ENCODE measurements at places on chromosomes 3 and 15.

DNA sequence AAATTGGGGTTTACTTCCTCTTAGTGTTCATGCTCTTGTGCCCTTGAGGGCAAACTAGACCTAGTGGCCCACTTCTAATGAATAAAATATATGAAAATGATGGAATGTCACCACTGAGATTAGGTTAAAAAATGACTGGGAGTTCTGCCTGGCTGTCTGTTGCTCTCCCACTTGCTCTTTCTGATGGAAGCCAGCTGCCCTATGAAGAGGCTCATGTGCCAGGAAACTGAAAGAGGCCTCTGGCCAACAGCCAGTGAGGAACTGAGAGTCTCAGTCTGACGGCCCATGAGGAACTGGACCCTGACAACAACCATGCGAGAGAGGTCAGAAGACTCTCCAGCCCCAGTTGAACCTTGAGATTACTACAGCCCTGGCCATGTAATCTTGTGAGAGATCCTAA lies 107.1 kb upstream of the FHIT start:
- no peak for DNase-seq

- no peak for DNase-seq
These were observed 123.8 kb downstream of the B3GALNT1 start for GRCh38 chr3:160981217-160981938.

DNA sequence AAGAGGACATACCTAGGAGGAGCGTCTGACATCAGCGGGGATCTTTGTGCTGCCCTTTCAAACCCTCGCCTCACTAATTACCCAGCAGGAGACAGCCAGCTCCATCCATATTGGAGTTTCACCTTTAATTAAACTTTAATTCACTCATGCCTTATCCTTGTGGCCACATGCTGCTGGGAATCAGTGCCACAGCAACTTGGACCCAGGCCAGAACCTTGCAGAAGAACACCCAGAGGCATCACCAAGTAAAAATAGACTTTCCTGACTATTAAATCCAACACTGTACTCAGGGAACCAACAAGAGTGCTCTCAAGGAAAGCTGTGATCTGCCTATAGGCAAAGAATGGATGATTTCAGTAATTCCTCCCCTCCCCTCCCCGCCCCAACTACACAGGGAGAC lies 23.9 kb downstream of the EIF1B start:
- DNase-seq, result no peak

DNA sequence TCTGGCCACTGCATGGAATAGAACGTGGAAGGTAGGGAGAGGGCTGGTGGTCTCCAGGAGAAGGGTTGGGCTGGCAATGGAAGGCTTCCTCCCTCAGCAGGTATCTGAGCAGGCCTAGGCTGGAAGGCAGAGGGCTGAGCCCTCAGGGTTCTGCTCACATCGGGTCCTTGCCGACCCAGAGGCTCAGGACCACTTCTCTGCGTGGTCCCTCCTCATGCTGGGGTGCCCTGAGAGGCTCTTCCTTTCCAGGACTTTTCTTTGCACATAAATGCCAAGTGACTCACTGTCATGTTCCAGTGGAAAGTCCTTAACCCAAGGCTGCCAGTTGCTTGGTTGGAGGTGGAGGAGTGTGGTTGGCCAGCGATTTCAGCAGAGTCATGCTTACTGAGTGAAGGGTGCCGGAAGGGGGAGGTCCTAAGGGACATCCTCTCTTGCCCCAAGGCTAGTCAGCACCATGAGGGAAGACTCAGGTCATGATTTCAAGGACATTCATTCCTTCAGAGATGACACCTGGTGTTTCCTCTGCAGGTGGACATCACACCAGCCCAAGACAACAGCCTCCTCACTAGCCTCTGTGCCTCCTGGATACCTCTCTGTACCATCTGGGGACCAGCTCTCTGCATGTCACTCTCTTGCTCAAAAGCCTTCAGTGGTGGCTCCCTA lies 8.2 kb downstream of the SLC6A6 start:
- DNase-seq, result no peak

GRCh38 chr3:106126067-106126845 lies 257.4 kb upstream of the CBLB start:
- no peak for DNase-seq

DNA sequence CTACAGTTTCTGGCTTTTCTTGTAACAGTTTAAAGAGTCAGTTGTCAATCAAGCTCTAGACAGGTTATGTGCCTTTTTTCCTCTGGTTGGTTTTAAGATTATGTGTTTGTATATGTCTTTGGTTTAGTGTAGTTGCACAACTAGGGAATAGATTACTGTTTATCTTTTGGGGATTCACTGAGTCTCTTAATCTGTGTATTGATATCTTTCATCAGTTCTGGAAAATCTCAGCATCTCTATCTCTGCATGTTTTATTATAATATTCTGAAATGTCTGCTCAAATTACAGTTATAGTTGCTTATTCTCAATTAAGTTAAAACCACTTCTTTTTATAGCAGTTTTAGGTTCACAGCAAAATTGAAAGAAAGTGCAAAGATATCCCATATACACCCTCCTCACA lies 14.3 kb downstream of the DUT start:
- no peak for DNase-seq

- DNase-seq, result no peak
These were observed 19.0 kb downstream of the ARL14 start for GRCh38 chr3:160695915-160696327.

DNA sequence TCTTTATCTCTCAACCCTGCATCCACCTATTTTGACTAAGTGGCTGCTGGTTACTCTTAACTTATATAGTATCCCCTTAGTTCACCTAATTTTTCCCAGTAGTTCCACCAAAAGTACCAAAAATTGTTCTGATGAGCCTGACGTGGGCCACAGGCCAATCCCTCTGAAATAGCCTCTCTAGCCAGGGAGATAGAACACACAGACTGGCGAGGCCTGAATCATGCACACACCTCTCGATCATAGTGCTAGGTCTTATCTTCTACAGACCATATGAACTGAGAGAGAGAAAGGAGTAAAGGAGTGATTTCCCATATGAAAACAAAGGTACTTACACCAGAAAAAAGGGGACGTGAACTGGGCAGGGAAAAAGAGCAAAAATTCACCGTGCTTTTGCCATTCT lies 72.5 kb upstream of the ADAMTS9 start:
- DNase-seq, result no peak

DNA sequence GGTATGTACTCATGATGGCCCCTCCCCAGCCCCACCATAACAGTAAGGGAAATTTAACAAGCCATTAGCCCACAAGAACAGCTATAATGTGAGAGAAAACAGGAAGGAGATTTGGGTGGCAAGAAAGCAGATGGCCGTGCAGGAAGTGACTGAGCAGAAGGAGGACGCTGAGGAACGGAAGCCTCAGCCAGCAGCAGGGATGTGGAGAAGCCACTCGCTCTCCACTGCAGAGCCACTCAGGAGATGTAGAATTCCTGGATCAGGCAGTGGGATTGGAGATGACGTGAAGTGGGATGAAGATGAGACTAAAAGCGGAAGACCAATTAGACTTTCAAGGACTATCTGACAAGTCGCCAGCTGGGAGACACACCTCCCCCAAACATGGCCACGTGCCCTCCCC lies 31.2 kb downstream of the PRR23E start:
- no peak for DNase-seq

- peak; percentile 27 for DNase-seq
These were observed 105.7 kb downstream of the AKAP13 start for GRCh38 chr15:85485956-85486567.

DNA sequence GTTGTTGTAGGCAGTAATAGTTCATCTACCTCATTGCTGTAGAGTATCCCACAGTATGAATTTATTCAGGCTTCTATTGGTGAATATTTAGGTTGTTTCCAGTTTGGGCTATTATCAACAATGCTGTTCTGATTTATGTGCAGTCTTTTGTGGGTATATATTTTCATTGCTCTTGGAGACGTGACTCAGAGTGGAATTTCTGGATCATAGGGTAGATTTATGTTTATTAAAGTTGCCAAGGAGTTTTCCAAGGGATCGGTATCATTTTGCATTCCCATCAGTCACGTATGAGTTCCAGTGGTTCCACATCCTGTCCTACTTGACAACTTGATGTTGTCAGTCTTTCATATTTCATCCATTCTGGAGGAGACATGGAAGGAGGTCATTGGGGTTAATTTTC lies 8.4 kb upstream of the HRH1 start:
- no peak for DNase-seq

GRCh38 chr3:190076136-190076535 lies 44.6 kb downstream of the P3H2 start:
- no peak for DNase-seq

DNA sequence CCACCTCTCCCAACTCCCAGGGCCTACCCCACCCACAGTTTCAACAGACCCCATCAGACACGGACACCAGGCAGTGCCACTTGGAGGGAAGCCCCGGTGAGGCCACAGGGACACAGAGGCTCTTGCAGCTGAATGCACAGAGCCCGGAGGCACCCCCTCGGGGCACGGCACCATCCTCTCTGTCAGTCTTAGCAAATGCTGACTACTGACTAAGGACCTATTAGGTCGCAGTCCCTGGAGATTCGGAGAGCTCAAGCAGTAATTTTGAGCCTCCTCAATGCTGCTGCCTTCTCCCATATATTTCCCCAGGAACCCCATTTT lies 79.9 kb downstream of the VGLL4 start:
- no peak for DNase-seq

GRCh38 chr3:38421679-38422336 lies 31.9 kb upstream of the ACVR2B start:
- DNase-seq, result no peak

- no peak for DNase-seq
These were observed 133.8 kb upstream of the TMC3 start for GRCh38 chr15:81507831-81508230.

- DNase-seq, result no peak
These were observed 107.1 kb upstream of the LINGO1 start for GRCh38 chr15:77739591-77740378.

- DNase-seq, result no peak
These were observed at the start of gene MYLK for GRCh38 chr3:123884203-123884831. TSS of gene MYLK (minus strand) at chr3:123884332. CDS start at chr3:123793841, 90,491 bp downstream.

- DNase-seq, result no peak
These were observed 692 bp downstream of the UBE2E2 start for GRCh38 chr3:23203708-23204330.

DNA sequence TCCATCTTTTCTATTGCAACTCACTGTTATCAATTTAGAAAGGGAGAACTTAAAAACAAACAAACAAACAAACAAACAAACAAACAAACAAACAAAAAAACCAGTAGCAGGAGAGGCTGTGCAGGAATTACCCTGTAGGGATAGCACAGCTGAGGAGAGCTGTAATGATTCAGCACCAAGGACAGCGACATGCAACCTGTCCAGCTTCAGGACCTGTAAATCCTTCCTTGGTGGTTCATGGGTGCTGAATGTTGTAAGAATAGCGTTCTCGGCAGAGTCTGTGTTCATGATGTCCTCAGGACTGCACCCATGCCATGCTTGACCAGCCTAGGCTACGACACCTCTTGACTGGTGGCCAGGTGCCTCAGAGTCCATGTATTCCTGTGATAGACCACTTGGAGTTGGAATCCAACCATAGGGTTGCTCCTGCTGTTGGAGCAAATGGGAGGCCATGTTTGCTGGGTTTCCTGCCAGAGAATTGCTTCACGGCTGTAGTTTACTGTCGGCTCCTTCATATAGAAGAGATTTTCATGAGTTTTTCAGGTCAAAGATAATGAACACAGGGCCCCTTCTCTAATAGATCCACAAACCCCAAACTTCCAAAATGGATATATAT lies 65.9 kb downstream of the CACNA2D3 start:
- DNase-seq, result no peak

GRCh38 chr3:40588406-40588805 lies 63.6 kb downstream of the ZNF621 start:
- DNase-seq, result no peak

DNA sequence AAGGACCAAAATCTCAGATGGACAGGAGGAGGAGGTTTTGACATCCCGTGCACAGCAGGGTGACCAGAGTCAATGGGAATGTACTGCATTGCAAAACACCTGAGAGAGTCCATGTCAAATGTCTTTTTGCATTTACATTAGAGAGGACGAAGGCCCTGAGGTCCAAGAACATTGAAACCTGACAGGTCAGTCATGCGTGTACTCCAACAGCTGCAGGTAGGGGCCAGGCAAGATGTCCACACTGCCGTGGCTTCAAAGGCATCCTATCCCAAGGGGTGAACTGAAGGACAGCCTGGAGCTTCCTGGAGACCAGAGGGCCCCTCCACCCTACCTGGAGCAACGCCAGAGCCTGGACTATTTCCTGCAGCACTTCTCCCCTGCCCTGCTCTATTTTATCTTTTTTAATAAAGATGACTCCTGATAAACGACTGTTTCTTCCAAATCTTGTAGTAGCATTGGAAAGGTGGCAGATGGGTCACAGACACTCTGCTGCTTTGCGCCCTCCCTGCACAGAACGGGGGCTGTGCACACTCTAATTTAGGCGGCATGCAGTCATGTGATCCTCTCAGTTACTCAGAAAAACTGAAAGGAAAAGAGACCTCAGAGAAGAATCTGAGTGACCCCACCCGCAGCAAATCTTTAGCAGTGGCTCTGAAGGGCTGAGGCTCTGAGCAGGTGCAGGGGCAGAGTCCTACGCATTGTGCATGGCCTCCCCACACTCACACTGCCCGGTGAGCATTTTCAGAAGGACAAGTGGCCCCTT lies 68.2 kb downstream of the HMCES start:
- no peak for DNase-seq

DNA sequence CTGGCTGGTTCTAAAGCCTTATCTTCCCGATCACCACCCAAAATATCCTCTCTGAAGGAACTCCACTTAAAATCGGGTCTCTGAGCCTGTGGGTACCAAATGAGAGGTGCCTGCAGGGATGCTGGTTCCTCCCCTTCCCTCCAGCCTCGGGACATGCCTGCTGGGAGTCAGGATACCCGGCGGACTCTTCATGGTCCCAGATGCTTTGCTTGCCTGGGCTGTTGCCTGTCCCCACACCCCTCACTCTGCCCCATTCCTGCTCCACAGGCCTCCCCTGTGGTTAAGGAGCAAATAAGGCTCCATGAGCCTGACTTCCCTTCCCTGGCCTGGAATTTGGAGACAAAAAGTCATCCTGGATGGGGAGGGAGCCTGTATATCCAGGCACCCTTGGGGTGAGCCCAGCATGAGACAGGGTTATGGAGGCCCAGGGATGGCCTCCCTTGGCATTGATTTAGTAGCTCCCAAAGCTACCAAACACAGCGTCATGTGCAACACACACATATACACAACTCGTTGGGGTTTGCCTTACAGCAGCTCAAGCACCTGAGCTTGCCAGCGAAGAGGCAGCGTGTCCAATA lies 12.3 kb upstream of the CORO2B start:
- DNase-seq, result no peak

GRCh38 chr3:14428087-14429033 lies 26.0 kb downstream of the SLC6A6 start:
- no peak for DNase-seq

DNA sequence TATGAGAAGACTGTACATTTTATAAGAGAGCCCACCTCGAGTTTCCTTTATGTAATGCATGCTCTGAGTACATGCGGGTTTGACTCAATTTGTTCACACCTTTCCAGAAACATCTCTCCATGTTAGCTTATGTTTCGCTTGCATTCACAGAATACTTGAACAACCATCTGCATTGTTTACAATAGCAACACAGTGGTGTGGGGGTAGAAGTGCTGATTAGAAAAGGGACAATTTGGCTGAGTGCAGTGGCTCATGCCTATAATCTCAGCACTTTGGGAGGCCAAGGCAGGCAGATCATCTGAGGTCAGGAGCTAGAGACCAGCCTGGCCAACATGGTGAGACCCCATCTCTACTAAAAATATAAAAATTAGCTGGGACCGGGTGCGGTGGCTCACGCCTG lies 60.9 kb downstream of the NCEH1 start:
- DNase-seq, result no peak

Data from stimulated activated CD4-positive, alpha-beta T cell treated with anti-CD3 and anti-CD28 coated beads, TNF-alpha, amount 100 ng/mL, for 1 hour (primary cell).